ENCODE measurements at places on chromosomes 2 and 18. TPM values are rescaled to one million over a fixed set of nuclear protein-coding genes. Genes with fewer than 3 reads are reported as not detected.

- DNase-seq = no peak
Measured at GRCh38 chr2:157603198-157603597, 25.5 kb downstream of the ACVR1C start.

- DNase-seq = peak; percentile 2
Measured at GRCh38 chr2:240467659-240468302, 32.3 kb downstream of the GPC1 start.

GRCh38 chr2:233838251-233838650 lies 16.1 kb downstream of the HJURP start:
- no peak for DNase-seq

GRCh38 chr18:69636529-69637301 lies 236.0 kb downstream of the DOK6 start:
- DNase-seq = no peak

DNA sequence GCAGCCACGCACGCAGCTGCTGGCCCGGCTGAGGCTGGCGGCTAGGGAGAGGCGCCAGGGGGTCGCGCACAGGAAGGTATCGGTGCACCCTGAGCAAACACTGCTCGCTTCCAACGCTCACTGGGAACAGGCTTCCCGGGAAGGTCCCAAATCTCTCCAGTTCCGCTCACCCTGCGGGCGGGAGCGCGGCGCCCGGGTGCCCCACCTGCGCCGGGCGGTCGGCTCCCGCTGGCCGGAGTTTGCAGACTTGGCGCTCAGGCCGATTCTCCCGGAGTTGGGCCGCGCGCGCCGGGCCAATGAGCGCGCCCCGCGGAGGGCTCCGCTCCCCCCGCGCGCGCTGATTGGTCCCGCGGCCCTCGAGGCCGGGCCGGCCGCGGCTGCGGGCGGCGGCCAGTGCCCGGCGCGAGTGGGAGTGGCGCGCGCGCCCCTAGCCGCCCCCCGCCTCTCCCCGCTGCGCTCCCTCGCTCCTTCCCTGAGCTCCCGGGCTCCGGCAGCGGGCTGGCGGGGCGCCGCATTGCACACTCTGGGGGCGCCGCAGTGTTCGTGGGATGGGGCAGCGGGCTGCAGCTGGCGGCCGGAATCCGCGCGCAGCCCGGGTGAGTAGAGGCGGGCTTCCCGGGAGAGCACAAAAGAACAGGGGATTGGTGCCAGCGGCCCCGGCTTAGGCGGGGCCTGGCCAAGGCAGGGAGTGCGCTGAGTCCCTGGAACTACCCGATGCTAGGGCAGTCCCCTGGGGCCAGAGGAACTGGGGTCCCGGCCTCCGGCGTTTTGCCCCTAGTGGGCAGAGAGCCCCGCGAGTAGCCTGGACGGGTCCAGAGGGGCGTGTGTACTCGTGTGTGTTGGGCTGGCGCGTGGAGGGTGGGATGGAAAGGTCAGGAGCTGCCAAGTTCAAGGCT lies at the start of gene LYPD6:
Gene LYPD6, plus strand, starts transcription at position 461 of the 896 bp plus-strand sequence. CDS start 107,122 bp downstream, outside the sequence.
- peak; percentile 87 for DNase-seq

DNA sequence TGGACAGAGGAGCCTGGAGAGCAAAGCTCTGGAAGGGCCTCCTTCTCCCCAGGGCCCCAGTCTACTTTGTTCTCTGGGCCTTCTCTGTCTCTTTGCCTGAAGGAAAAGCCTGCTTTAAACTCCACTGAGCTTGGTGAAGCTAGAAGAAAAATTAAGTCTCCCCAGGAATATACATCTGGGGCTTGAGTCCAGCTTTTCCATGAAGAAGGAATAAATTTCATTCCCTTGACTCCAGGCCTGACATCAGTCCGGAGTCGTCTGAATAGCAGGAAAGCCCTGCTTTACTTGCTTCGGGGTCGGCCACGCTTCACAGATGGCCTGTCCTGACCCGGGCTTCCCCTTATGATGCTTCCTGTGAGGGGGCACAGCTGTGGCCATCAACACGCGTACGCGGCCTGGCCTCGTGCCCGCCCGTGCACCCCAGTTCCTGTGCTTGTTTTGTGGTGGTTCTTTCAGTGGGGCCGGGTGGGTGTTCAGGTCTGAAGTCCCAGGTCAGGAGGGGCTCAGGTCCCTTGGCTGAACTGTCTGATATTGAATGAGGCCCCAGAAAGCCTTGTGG lies 73.6 kb downstream of the ACOXL start:
- no peak for DNase-seq

The MOGAT1 gene
- total RNA-seq = not detected

All from Daoy (cell line).